ENCODE measurements at places on chromosomes 1 and 21.

DNA sequence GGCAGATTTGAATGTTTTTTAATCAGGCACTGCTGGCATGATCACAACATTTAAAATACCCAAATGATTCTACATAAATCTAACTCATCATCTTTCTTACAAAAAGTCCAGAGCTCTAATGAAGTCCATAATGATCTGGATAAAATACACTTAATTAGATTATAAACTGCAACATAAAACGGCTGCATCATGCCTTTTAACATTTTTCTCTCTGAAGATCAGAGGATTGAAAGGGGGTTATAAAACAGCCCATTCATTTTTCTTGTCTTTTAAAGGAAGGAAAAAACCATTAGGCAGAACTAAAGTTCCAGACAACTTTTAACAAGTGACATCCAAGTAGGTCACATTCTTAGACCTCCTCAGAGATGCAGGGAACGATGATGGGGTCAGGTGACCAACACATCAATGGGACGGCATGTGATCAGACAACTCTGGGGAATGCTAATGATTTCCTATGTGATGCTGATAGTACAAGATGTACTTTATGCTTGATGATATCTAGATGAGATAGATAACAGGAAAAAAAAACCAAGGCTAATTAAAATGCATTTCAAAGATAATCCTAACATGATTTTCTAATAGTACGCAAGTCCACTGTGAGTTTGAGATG lies 455.1 kb downstream of the SMYD3 start:
- DNase-seq = no peak

- no peak for DNase-seq
Measured at GRCh38 chr1:205970486-205970885, 27.2 kb upstream of the SLC26A9 start.

GRCh38 chr1:119712342-119713038 lies 756 bp downstream of the PHGDH start:
- peak; percentile 82 for DNase-seq

DNA sequence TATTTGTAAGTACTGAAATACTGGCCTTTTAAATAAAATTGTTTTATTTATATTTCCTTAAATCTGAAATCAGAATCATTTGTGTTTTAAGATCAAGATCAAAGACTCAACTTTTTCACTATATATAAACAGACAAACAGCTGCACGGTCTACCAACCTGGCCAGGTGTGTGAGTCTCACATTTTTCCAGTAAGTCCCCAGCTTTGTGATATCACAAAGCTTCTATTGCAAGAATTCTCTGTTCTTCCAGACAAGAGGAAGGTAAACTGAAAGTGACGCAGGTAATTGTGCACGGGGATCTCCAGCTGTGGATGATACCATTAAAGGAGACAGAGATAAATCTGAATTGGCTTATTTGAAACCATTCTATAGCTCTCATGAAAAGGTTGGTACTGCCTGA lies 41.2 kb upstream of the CYP2J2 start:
- no peak for DNase-seq

- DNase-seq = peak; percentile 62
Measured at GRCh38 chr1:228004331-228004855, 2.4 kb upstream of the WNT3A start.

DNA sequence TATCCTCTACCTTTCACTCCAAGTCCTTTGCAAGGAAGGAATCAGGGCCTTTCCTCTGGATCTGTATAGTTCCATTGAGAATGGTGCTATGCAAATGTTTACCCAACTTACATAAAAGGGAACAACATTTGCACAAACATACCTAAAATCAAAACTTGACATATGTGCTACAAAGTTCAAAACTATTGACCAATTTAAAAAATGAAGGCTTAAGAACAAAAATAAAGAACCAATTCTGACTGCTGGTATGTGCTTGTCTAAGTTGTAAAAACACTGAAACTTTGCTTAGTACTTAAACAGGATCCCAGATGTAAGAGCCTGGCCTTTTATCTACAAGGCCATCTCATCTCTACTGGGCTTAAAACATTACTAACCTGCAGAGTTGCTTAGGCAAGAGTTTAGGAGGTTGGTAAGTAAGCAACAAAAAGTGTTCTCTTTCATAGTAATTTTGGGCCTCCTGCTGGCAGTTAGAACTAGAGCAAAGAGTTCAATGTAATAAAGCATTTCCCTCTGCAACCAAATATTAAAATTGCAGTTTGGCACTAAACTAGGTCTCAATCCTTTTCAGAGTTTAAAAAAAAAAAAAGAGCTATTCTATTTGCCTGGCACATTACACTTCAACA lies 2.0 kb downstream of the SCMH1 start:
- no peak for DNase-seq
